ENCODE measurements at places on chromosomes 3 and 15. TPM values are rescaled to one million over a fixed set of nuclear protein-coding genes. Genes with fewer than 3 reads are reported as not detected.
A peak's percentile ranks its signal among the peaks of the same experiment; 100 is the strongest.

Gene METTL6
- 2.6 TPM for total RNA-seq

Gene C3orf22
- total RNA-seq: not detected

Gene CLDN18
- not detected for total RNA-seq

Gene HGD
- total RNA-seq: 68.8 TPM

GRCh38 chr3:173568623-173569022 is 171.1 kb downstream of the NLGN1 start:
- no peaks in the 10 kb centered on the region for H3K4me1 ChIP-seq
- no peaks in the 10 kb centered on the region for H3K36me3 ChIP-seq
- no peak overlapping the region for H3K4me3 ChIP-seq
- no peaks in the 10 kb centered on the region for H3K27me3 ChIP-seq
- DNase-seq: no peak

- DNase-seq: no peak
- no peaks in the 10 kb centered on the region for H3K4me1 ChIP-seq
- no peak overlapping the region for H3K4me3 ChIP-seq
- H3K27me3 ChIP-seq: no peaks in the 10 kb centered on the region
- no peaks in the 10 kb centered on the region for H3K36me3 ChIP-seq
- H3K27ac ChIP-seq: no peak overlapping the region
These were observed 6.2 kb upstream of the RAB11A start for GRCh38 chr15:65863106-65863505.

GRCh38 chr3:172096881-172097420 is 57.6 kb downstream of the FNDC3B start:
- DNase-seq: no peak
- no peaks in the 10 kb centered on the region for H3K27me3 ChIP-seq
- H3K4me1 ChIP-seq: peaks cover 37% of the 10 kb centered on the region

DNA sequence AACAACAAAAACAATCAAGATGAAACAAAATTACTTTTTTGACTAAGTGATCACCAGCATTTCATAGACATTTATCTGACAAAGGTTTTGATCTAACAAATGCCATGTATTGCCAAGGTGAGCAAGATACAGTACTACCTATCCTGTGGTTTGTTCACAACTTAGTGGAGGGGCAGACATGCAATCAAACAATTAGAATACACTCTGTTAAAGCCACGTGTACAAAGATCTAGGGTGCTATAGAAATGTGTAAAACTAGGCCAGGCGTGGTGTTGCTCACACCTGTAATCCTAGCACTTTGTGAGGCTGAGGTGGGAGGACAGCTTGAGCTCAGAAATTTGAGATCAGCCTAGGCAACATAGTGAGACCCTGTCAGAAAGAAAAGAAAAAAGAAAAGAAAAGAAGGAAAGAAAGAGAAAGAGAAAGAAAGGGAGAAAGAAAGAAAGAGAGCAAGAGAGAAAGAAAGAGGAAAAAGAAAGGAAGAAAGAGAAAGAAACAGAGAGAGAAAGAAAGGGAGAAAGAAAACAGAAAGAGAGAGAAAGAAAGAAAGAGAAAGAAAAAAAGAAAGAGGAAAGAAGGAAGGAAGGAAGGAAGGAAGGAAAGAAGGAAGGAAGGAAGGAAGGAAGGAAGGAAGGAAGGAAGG is 1.4 kb upstream of the TRIM69 start:
- no peak for DNase-seq
- H3K4me1 ChIP-seq: peaks cover 11% of the 10 kb centered on the region
- H3K4me3 ChIP-seq: no peak overlapping the region
- H3K36me3 ChIP-seq: no peaks in the 10 kb centered on the region
- H3K27ac ChIP-seq: peak overlapping the region; percentile 70
- no peaks in the 10 kb centered on the region for H3K27me3 ChIP-seq

DNA sequence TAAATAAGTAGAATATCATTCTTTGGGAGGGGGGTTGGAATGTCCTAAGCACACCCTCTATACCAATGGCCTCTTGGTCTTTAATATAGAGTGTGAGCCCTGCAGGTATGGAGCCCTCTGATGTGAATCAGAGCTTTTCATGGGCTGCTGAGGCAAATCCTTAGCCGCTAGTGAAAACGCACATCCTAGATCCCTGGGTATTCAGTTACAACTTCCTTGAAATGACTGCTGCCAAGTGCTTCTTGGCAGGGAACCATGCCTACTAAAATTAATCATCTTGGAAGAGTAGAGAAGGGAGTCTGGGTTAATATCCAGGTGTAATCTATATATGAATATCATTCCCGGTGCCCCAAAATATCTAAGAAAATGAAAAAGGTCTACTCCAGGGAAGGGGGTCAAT is 109.1 kb downstream of the POLQ start:
- H3K27me3 ChIP-seq: no peaks in the 10 kb centered on the region
- H3K36me3 ChIP-seq: no peaks in the 10 kb centered on the region
- peaks cover 11% of the 10 kb centered on the region for H3K4me1 ChIP-seq
- no peak overlapping the region for H3K4me3 ChIP-seq
- no peak overlapping the region for H3K27ac ChIP-seq

GRCh38 chr15:63981596-63982320 is 64.5 kb downstream of the DAPK2 start:
- DNase-seq: no peak
- H3K27ac ChIP-seq: no peak overlapping the region
- no peak overlapping the region for H3K4me3 ChIP-seq
- H3K4me1 ChIP-seq: peaks cover 7% of the 10 kb centered on the region
- H3K27me3 ChIP-seq: no peaks in the 10 kb centered on the region

- H3K36me3 ChIP-seq: no peaks in the 10 kb centered on the region
- no peak overlapping the region for H3K4me3 ChIP-seq
- H3K4me1 ChIP-seq: no peaks in the 10 kb centered on the region
- DNase-seq: no peak
These were observed 946.8 kb downstream of the OTOL1 start for GRCh38 chr3:162443376-162443775.

DNA sequence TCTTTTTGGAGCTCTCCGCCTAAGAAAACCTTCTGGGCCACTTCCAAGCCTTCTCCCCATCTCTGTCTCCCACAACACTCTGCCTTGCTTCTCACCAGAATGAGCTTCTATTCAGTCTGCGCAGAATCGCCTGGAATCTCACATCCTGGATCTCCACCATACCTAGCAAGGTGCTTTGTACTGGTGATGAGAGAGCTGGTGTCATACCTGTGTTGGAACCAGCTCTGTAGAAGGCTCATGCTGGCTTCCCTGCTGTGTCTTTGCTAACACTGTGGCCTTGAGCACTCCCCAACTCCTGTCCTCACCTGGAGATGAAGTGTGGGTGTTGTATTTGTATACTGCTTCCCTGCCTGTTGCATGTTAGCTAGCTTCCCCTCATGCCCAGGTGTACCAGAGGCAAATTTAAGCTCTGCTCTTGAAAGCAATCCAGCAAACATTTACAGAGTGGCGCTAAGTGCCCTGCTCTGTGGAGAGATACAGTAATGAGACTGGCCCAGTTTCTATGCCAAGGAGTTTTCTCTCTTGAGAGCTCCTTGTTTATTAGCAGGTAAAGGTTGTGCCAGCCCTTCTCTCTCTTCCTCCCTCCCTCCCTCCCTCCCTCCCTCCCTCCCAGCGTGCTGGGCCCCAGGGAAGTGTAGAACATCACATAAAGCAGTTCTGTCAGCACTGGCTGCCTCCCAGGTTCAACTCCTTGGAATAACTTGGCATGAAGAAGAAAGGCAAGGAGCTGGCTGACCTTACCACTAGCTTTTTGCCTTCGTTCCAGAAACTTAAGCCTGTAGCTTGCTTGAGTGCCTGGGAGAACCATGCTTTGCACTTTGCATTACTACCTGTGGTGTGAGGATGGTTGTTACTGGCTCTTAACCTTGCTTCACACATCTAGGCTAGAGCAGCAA is 54.9 kb downstream of the TRIM71 start:
- DNase-seq: peak; percentile 21
- no peaks in the 10 kb centered on the region for H3K36me3 ChIP-seq
- H3K4me1 ChIP-seq: no peaks in the 10 kb centered on the region
- H3K4me3 ChIP-seq: no peak overlapping the region
